ENCODE measurements at places on chromosomes 3 and 15.

DNA sequence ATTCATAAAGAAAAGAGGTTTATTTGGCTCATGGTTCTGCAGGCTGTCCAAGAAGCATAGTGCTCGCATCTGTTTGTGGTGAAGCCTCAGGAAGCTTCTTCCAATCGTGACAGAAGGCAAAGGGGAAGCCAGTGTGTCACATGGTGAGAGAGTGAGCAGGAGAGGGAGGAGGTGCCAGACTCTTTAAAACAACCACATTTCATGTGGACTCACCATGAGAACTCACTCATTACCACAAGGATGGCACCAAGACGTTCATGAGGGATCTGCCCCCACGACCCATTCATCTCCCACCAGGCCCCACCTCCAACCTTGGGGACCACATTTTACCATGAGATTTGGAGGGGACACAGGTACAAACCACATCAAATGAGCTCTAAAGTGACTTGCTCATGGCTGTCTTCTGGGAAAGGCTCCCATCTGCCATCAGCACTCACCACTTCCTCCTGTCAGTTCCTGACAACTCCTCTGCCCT lies 327.3 kb upstream of the TLE3 start:
- no peak for DNase-seq

DNA sequence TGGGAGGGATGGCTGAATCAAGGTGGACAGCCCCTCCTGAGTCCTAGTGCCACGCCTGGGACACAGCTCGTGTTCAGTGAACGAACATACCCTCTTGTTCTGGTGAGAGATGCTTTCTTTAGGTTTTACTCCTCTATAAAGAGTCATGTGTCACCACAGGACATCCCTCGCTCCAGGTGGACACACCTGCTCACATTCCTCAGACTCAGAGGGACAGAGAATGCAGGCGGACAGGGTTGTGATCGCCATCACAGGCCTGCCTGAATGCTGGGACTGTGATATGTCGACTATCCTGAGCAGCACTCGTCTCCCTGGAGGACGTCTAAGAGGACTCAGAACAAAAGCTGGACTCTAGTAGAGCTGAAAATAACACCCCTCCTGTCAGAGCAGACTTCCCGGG lies 96.4 kb upstream of the SNRPA1 start:
- DNase-seq = no peak

- no peak for DNase-seq
Observed at GRCh38 chr3:71225951-71226564, 357.5 kb downstream of the FOXP1 start.

- DNase-seq = no peak
Observed at GRCh38 chr3:8520816-8521403, 19.3 kb downstream of the LMCD1 start.

DNA sequence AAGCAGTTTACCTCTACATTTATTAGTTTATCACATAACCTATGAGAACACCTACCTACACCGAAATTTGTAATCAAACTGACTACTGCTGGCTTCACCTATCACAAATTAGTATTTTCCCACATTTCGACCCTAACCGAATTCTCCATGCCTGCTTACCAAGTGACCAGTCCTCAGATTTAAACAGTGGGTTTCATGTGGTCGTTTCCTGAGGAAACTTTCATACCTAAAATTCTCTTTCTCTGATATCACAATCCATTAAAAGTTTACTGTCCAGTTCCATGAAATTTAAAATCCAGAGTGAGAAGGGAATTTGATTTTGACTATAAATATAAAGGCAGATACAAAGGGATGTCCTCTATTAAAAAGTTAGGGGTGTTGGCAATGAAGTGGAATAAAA lies 1.9 kb downstream of the PLOD2 start:
- DNase-seq = no peak

GRCh38 chr3:107630779-107631178 lies 108.0 kb downstream of the BBX start:
- no peak for DNase-seq

DNA sequence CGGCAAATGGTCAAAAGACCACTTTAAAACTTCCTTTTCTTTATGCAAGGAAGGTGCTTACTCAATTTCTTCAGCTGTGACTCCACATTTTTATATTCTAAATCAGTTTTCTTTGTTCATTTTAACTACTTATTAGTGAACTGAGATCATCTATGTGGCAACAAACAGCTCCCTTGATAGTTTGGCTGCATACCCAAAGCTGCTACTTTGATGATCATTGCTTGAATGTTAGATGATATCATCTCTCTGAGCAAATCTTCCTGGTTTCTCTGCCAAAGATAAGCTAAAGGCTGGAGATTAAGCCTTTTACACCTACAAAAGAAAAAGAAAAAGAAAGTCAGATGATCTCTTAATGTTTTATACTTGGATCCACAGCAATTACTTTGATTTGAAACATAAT lies 95.5 kb downstream of the DPH6 start:
- DNase-seq = no peak

GRCh38 chr15:75008221-75008625 lies 12.9 kb downstream of the SCAMP5 start:
- no peak for DNase-seq

DNA sequence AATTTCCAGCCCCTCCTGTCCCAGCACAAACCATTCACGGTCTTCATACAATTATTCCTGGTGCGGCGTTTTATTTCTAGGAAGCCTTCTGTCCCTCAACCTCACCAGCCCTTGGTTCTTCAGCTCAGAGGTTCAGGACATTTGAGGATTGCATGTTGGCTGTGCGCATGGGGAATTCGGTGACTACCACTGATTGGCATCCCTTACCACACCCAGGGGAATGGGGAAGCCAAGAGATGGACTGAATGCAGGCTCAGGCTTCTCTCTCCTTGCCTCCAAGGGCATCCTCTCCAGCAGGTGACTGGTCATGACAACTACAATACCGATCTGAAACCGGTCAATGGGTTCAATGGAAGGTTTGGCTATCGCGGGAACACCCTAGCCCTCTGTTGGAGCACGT lies 153.8 kb downstream of the MTHFS start:
- no peak for DNase-seq

- DNase-seq = no peak
Observed at GRCh38 chr3:88058306-88058580, 562 bp downstream of the CGGBP1 start.

- DNase-seq = no peak
Observed at GRCh38 chr15:78329625-78330024, 10.5 kb upstream of the CRABP1 start.

- DNase-seq = peak; percentile 0
Observed at GRCh38 chr3:1677576-1678156, 421.0 kb upstream of the CNTN4 start.

DNA sequence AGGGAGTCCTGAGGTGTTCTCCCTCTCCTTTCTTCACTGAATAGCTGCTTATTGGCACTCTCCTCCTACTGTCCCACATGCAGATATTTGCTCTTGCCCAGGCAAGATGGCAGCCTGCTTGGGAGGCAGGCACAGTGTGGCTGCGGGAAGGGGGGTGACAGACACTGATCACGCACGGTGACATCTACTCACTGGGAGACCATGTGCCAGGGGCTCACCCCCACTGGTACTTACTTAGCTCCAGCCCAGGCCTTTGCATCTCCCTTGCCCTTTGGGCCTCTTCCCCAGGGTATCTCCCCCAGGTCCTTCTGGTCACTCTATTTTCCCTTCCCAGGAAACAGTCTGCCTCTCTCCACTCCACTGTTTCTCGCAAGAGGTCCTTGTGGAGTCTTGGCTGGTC lies 6.4 kb downstream of the PLA2G4E start:
- DNase-seq = no peak

- DNase-seq = no peak
Observed at GRCh38 chr15:71049706-71050422, 65.4 kb upstream of the THSD4 start.

DNA sequence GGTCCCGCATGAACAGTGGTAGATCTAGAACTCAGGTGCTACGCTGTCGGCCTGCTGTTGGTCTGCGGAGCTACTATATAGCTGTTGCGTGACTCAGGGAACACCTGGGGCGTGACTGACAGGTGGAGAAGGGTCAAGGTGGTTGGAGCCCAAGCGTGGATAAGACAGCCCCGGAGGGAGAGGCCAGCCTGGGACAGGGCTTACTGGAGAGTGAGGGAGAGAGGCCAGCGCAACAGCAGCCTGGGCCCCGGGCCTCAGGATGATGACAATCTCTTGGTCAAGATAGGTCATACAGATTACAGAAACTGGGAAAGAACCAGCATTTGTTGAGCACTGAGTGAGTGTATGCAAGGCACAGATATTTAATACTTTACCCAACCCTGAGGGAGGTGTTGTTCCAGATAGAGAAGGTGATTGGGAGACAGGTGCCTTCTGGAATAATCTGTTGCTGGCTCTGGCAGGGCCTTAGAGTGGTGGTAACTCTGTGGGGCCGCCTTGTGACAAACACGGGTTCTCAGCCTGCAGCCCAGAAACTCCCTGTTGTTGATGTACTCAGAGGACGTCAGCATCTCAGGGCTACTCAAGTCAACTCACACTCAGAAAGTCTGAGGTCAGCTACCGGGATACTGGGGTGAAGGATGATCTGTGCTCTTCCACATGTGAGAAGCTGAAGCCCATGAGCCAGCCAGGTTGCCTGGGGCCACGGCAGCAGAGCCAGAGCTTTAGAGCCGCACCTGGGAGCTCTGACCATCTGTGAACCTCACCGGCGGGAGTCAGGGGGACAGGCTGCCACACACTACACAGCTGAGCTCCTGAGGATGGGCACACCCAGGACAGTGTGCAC lies 265.4 kb upstream of the HES1 start:
- DNase-seq = no peak

- no peak for DNase-seq
Observed at GRCh38 chr3:2940062-2940461, 170.1 kb downstream of the IL5RA start.

GRCh38 chr15:93973287-93973686 lies 258.1 kb upstream of the MCTP2 start:
- no peak for DNase-seq

GRCh38 chr15:70629735-70630273 lies 133.6 kb downstream of the UACA start:
- no peak for DNase-seq

DNA sequence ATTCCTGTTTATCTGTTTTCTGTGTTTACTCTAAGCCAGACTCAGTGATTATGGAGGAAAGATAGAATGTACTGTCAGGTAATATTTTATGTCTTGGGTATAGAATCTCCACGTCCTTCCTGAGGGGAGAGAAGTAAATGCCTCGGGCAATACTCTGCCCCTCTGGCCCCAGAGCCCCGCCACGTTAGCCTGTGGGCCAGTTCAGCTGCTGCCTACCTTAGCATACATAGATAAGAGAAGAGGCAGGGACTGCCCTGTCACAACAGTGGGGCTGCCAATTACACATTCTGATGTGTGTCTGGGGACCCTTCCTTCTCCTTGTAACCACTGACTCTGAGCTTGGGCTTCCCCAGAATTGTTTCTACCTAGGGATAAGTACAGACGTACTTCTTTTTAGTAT lies 347.7 kb upstream of the ATP11B start:
- no peak for DNase-seq

DNA sequence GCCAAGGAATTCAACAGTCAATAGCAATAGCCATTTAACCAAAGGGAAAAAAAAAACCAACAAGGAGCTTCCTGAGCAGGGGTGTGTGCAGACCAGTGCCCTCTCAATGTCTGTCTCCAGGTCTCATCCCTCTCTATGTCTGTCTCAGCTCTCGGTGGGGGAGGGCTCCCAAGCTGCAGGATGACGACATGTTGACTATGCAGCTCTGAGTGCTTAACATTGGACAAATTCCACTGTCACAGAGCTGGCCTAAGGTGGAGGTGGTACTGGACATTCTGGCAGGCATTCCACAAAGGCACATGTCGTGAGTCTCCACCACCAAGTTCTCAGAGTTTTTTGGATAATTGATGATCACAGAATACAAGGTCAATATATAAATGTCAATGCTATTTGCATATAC lies 2.0 kb upstream of the CAPN7 start:
- no peak for DNase-seq

- DNase-seq = no peak
Observed at GRCh38 chr3:141332416-141332815, 35.9 kb upstream of the ZBTB38 start.

- DNase-seq = no peak
Observed at GRCh38 chr3:172622916-172623700, 87.8 kb downstream of the NCEH1 start.

GRCh38 chr15:65576664-65577063 lies 34.3 kb downstream of the INTS14 start:
- DNase-seq = no peak

DNA sequence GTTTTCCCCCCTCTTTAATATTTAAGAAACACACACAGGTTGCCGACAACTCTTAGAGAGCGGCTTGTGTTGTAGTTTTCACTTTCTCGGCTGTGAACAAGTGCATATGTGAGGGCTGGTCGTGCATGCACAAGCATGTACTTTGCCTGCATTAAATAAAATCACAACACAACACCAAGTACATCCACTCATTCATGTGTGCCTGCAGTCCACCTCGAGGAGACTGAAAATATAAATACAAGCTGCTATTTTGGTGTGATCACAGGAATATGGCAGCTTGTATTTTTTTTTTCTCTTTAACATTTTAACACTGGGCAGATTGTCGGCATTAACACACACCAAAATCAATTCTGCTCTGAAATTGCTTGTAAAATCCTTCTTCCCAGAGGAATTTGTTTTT lies 346.4 kb downstream of the TBC1D5 start:
- DNase-seq = no peak

- no peak for DNase-seq
Observed at GRCh38 chr15:87493803-87494202, 762.7 kb downstream of the NTRK3 start.

- DNase-seq = no peak
Observed at GRCh38 chr3:27114684-27115083, 254.5 kb downstream of the NEK10 start.

GRCh38 chr3:50174947-50175524 lies 16.4 kb upstream of the GNAT1 start:
- no peak for DNase-seq

GRCh38 chr3:115385774-115386730 lies 237.3 kb upstream of the GAP43 start:
- no peak for DNase-seq

- no peak for DNase-seq
Observed at GRCh38 chr3:157096328-157096727, 63.6 kb downstream of the CCNL1 start.

DNA sequence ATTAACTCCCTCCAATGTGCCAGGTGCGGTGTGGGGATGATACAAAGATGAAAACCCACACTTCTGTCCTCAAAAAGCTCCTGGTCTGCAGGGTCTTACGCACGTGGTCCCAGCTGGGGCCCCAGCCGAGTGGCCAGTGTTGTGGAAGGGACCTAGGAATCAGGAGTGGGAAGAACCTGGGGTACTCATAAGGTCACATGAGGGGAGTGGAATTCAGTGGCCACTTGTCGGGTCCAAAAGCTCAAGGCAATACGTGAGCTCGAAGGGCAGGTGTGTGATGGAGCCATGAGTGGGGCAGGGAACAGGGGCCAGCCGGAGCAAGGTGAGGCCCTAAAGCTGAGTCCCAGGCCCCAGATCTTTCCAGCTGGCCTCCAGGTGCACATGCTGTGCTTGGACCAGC lies 260.0 kb upstream of the LYSMD4 start:
- DNase-seq = no peak

- no peak for DNase-seq
Observed at GRCh38 chr3:29887451-29887850, 606.6 kb downstream of the RBMS3 start.

- DNase-seq = no peak
Observed at GRCh38 chr15:52408823-52409222, 113.2 kb upstream of the MYO5C start.

- DNase-seq = no peak
Observed at GRCh38 chr3:178059119-178059518, 477.1 kb upstream of the KCNMB2 start.
